HT-29 (cell line): ENCODE measurements at places on chromosomes 3 and 15. TPM values are rescaled to one million over a fixed set of nuclear protein-coding genes. Genes with fewer than 3 reads are reported as not detected.

- DNase-seq, result no peak
These were observed 116.9 kb downstream of the EPHA6 start for GRCh38 chr3:96931119-96931862.

GRCh38 chr3:134480546-134480945, 5.2 kb downstream of the ANAPC13 start:
- DNase-seq, result no peak

DNA sequence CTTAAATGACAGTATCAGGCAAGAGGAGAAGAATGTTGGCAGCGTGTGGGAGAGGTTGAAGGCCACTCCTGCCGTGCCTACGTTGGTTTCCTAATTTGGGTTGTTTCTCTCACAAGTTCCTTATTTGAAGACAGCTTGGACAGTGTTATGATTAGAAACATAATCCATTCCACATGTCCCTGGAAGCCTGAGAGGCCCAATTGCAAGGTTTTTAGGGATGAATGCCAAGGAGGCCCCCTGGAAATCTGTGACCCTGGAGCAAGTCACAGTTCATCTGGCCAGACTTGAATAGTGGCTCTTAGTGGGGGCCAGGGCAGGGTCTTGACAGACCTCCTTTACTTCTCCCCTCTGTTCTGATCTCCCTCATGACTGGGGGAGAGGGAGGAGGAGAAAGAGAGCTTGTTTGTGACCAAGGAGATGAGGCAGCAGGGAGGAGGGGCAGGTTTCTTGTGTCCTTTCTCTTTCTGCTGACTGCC, 584.4 kb upstream of the TBL1XR1 start:
- DNase-seq, result no peak

DNA sequence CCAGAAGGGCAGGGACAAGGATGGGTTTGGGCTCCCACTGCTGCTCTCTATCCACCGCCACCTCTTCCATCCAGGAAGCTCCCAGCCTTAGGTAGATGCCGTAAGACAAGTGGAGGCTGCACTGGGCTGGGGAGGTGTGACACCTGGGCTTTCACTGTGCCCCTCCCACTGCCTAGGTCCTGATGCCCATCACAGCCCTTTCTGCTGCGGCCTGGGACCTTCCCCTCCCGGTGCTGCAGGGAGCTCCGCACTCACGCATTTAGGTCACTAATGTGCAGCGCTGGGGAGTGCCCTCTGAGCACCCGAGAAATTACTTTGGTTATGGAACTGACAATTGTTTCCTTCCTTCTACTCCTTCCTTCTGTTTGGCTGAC, 850 bp downstream of the LTF start:
- DNase-seq, result no peak

- no peak for DNase-seq
These were observed 131.1 kb upstream of the GADL1 start for GRCh38 chr3:31025541-31025940.

- DNase-seq, result no peak
These were observed 2.1 kb upstream of the ACKR4 start for GRCh38 chr3:132595014-132595413.

GRCh38 chr3:143103652-143104051, 15.9 kb upstream of the CHST2 start:
- no peak for DNase-seq

Gene STARD9
- 0.15 and 0.50 TPM in 2 replicates for total RNA-seq

GRCh38 chr3:127104586-127104985, 88.3 kb upstream of the PRR23E start:
- no peak for DNase-seq

Gene TCAIM
- 8.2 and 13.7 TPM in 2 replicates for total RNA-seq

- no peak for DNase-seq
These were observed 181.0 kb upstream of the CGNL1 start for GRCh38 chr15:57195326-57195725.

DNA sequence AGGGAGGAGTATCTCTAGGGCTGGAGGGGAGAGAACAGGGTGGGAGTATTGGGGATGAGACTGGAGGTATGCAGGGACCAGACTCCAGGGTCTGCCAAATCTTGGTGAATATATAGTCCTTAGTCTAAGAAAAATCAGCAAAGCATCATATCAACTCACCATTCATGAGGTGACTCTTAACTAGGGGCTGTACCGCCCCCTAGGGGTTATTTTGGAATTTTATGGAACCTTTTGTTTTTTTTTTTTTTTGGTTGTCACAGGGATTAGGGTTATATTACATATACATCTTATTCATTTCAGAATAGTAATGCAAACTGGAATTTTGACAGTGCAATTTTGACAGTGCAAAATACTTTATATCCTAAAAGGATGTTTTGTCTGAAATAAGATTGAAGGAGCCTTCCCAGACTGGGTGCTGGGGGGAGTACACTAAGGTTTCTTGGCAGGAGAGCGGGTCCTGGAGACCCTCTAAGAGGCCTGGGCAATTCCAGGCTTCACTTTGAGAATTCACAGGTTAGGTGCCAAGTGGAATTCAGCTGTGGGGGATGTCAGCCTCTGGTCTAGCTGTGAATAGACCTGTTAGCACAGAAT, 7.5 kb downstream of the CMTM7 start:
- DNase-seq, result peak; percentile 49

DNA sequence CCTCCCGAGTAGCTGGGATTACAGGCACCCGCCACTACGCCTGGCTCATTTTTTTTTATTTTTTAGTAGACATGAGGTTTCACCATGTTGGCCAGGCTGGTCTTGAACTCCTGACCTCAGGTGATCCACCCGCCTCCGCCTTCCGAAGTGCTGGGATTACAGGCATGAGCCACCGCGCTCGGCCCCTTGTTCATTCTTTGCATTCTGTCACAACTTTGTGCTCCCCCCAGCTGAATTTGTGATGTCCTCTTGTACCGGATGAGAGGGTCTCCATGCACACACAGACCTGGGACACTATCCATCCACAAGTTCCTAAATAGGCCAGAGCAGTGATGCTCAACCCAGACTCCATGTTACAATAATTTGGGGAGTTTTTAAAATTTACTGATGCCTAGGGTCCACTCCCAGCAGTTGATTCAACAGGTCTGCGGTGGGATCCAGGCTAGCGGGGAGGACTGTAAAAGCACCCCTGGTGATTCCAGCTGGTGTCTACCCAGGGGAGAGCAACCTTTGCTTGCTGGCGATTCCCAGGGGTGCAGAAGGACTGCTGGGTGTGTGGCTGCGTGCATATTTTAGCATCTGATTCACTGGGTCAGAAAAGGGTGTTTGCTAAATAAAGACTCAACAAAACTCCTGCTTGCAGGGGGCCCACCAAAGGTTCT, 1.0 kb downstream of the RASSF1 start:
- no peak for DNase-seq

GRCh38 chr15:75063889-75064288, 40.5 kb downstream of the PPCDC start:
- no peak for DNase-seq

Gene SLC22A14
- total RNA-seq, result not detected in 2 replicates

DNA sequence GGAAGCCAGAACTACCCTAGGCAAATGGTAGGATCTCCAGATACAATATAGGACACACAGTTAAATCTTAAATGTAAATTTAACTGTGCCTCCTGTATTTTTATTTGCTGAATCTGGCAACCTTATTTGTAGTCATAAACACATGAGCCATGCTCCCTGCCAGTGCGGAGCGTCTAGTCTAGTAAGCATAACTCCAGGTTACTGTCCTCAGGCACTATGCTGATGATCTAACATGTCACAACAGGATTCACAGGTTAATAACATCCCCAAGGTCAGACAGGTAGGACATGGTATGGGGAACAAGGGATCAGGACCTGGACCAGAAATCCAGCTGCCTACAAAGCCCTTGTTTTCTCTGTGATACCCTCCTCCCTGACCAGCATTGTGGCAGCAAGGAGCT, 305.1 kb downstream of the CACNA2D3 start:
- DNase-seq, result no peak

DNA sequence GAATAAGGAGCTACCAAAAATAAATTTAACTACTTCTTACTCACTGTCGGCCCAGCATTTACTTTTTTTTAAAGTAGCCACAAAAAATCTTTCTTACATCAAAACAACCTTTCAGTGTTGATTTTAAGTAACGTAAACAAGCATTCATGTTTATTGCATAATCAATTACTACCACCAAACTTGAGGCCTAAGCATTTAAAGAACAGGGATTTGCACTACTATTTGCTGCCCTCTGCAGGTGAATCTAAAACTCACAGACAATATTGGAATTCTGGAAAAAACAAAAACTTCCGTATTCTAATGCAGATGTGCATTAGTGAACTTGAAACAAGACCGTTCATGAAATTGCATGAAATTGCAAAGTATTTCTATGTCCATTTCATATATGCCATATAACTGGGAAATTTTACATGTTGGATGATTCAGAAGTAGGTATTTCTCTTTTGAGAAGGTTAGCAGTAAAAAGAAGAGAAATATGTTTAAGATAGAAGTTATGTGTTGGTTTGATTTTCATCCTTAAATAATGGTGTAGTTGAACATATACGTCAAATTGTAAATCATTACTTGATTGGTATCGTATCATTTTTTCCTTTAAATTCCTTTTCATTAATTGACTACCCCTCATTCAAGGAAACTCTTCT, 55.6 kb downstream of the CGGBP1 start:
- DNase-seq, result peak; percentile 28

DNA sequence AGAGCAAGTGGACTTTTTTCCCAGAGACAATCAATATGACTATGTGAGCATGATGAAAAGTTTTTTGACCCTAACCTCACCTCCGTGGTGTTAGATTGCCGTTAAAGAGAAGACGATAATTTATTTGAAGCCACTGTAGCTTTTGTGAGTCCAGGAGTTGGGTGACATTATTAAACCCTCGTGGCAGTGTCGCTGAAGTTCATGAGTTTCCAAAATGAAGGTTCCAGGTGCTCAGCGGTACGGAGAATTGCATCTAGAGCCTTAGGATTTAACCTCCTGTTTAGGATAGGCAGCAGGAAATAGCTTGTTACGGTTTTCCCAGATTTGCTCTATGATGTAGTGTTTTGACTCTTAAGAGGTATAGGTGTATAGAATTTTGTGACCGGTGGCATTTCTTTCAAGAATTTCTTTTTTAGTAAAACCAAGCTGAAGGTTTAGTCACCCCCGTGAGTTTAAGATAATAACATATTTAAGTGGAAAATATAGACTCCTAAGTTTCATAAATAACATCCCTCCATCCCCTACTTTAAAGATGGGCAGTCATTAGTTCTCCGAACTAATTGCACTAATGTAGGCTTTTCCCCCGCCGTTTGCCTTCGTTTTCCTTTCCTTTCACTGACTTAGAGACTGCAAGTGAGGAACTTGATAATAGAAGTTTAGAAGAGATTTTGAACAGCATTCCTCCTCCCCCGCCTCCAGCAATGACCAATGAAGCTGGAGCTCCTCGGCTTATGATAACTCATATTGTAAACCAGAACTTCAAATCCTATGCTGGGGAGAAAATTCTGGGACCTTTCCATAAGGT, 2.0 kb downstream of the SMC4 start:
- DNase-seq, result peak; percentile 64

DNA sequence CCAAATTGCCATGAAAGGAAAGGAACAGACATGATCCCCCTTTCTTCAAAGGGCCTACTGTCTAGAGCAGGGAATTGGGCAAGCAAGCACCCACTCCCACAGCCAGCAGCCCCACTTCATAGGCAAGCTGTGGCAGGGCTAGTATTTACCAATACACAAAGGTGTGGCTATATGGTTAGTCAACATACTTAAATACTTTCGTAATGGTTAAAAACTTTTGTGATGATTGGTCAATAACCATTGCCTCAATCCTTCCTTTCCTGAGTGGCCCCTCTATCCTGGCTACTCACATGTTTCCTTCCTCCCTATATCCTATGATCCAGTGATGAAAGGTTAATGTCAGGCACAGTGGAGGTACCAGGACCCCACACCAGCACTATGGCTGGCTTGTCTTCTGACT, 30.1 kb upstream of the ARL8B start:
- DNase-seq, result no peak

GRCh38 chr3:12541625-12542024, 3.7 kb downstream of the MKRN2OS start:
- DNase-seq, result no peak

Gene ZNF80
- not detected in 2 replicates for total RNA-seq

Gene ASB14
- total RNA-seq, result not detected in 2 replicates

Gene CAND2
- not detected in 2 replicates for total RNA-seq

GRCh38 chr3:50245831-50246516, 10.0 kb downstream of the GNAI2 start:
- DNase-seq, result peak; percentile 81

GRCh38 chr3:59189526-59189925, 139.7 kb upstream of the CFAP20DC start:
- peak; percentile 14 for DNase-seq

Gene MCTP2
- 16.1 and 20.0 TPM in 2 replicates for total RNA-seq

DNA sequence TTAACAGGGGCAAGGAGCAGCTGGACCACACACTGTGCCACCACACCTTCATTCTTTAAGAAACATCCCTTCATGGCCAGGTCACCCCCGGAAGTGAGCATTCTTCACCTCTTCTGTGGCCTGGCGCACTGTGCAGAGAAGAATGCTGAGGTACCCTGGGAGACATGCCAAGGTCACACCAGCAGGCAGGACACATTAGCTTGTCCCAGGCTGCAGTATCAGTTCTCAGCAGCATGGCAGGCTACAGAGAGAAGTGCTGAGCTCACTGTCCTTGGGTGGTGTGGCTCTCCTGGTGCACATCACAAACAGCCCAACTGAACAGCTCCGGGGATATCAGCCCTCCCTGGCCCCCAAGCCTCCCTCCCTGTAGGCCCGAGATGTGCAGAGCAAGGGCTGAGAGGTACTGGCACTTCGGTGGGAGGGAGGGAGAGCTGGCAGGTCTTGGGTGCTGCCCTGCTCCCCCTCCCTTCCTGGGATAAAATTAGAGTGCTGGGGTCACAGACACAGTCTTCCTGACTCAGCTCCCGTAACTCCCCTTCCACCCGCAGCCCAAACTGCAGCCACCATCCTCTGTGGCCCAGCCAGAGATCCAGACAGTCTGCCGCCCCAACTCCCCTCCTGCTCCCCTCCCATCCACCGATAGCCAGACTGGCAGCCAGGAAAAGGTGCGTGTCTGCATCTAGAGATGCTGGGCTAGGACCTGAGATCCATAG, 13.4 kb downstream of the SEMA7A start:
- no peak for DNase-seq
